Daoy (cell line): ENCODE measurements at places on chromosomes 2 and 18. TPM values are rescaled to one million over a fixed set of nuclear protein-coding genes. Genes with fewer than 3 reads are reported as not detected.

CNTNAP5 gene
- total RNA-seq = not detected in 2 replicates

- no peak for DNase-seq
Observed at GRCh38 chr2:96506907-96507240, 1.7 kb upstream of the NEURL3 start.

DNA sequence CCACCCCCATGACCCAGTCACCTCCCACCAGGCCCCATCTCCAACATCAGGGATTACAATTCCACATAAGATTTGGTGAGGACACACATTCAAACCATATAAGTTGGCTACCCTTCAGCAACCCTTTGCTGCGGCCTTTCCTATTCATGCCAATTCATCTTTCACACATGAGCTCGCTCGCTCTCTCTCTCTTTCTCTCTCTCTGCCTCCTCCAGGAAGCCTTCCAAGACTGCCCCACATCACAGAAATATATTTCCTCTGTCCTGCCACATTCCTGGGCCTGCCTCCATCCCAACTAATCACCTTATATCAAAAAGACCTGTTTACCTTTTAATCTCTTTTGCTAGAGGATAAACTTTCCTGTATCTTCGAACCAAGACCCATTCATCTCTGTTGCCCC, 188.9 kb downstream of the TTC32 start:
- no peak for DNase-seq

DNA sequence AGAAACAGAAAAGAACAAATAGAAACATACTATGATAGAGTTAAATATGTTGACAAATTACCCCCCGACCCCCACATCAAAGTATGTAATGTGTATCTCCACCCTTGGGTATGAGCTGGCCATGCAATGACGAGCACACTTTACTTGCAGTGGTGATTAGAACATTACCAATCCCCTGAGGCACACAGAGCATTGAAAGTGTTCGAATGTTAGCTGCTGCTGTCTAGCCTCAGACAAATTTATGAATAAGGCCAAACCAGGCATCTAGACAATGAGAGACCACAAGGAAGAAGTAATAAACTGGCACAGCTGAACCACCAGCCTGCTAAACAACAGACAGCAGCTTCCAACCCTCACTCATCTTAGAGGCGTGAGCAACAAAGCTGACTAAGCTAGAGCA, 380.5 kb downstream of the DSEL start:
- DNase-seq = no peak

SERPINB10 gene
- total RNA-seq = 1.5 and 9.9 TPM in 2 replicates

DNA sequence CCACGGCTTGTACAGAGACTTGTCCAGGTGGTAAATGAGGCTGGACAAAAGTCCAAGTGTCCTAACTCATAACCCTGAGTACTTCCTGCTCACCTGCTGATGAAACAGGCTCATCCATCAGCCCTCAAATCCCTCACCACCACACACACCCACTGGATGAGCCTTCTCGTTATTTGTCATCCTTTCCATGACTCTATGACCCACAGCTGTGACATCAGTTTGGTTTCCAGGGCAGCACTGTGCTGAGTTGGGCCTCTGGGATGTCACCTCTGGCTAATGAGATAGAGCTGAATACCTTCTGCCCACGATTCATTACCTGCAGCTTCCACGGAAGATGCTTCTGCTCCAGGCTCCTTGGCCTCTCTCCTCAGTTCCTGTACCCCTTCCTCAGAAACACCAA, 39.4 kb downstream of the SLC14A2 start:
- DNase-seq = no peak

- DNase-seq = peak; percentile 55
Observed at GRCh38 chr2:28395334-28396061, 2.8 kb downstream of the FOSL2 start.

DNA sequence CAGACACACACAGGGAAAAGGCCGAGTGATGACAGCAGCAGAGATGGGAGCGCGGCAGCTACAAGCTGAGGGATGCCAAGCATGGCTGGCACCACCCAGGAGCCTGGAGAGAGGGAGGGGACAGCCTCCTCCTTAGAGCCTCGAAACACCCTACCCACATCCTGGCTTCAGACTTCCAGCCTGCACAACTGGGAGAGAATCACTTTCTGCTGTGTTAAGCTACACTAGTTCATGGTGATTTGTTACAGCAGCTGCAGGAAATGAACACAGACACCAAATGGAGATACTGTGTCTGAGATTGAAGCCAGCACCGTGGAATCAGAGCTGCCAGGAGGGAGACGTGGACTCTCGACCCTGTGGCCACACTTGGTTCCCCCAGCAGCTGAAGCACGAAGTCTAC, 27.5 kb upstream of the FOSL2 start:
- no peak for DNase-seq
